ENCODE measurements at places on chromosomes 11 and 22.

DNA sequence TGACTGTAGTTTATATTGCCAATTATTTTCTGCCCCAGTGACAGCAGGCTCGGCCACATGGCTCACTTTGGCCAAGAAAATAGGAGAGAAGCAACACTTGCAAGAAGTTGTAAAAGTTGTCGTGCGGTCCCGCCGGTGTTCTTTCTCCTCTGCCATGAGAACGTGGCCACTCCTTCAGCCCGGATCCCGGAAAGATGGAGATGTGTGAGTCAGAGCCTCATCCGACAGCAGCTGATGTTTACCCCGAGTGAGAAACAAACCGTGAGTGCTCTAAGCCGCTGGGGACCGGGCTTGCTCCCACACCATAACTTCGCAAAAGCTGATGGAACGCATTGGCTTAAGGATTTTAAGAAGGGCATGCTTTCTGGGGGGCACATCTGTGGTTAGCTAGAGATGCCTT, 157.0 kb downstream of the CACNA1I start:
- no peak for DNase-seq

- no peak for DNase-seq
Observed at GRCh38 chr11:77729063-77729462, 91.5 kb downstream of the RSF1 start.

DNA sequence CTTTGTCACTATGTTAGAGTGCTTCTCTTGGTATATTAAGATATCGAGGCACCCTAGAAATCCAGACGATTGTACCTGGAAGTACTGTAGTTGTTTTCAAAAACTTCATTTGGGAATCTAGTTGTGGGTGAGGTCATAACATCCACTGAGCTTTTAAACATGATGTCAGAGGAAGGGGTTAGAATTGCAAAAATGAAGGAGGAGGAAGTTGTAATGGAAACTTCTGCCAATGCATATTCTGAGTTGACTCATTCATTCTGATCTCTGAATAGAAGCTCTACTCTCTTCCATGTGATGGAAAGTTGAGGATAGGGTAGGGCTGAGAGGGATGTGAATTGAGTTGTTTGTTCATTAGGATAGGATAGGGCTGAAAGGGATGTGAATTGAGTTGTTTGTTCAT, 7.7 kb downstream of the CD44 start:
- DNase-seq: no peak

DNA sequence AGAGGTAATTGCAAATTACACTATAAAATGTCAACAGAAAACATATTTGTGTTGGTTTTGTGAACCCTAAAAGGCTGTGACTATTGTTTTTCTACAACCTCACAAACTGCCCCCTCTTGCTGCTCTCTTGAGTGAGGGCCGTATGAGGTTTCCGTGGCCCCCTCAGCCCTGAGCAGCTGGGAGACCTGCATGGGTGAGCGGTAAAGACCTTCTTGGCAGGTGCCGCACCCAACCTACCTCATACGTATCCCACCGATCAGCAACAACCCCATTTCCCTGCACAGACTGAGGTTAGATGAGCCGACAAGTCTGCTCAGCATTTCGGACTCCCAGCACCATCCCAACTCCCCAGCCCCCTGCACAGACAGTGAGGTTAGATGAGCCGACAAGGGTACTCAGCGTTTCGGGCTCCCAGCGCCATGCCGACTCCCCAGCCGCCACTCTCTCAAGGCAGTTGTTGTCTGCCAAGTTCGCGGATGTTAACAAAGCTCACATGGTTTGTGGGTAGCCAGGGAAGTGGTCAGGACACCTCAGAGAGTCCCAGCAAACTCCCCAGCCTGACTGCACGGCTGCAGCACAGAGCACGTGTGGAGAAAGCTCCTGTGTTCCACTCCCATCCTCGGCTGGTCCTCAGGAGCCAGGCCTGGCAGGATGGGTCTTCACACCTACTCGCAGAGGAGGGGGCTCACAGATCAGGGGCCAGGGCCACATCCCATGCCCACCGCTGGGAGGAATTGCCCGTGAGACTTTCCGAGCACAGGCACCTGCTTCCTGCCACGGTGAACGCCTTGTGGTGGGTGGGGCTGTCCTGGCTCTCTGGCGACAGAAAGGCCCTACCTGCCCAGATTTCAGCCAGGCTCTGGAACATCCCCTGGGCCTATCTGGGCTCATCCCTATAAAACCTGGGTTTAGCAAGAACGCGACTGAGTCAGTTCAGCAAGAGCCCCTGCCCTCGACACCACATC, 502.9 kb downstream of the BRD1 start:
- no peak for DNase-seq

- no peak for DNase-seq
Observed at GRCh38 chr11:108204929-108205499, 17.4 kb downstream of the NPAT start.

All from NCI-H524 (cell line).